ENCODE measurements at places on chromosomes 2 and 18.
A peak's percentile ranks its signal among the peaks of the same experiment; 100 is the strongest.

- DNase-seq, result no peak
These were observed 10.3 kb downstream of the NCK2 start for GRCh38 chr2:105754994-105755393.

DNA sequence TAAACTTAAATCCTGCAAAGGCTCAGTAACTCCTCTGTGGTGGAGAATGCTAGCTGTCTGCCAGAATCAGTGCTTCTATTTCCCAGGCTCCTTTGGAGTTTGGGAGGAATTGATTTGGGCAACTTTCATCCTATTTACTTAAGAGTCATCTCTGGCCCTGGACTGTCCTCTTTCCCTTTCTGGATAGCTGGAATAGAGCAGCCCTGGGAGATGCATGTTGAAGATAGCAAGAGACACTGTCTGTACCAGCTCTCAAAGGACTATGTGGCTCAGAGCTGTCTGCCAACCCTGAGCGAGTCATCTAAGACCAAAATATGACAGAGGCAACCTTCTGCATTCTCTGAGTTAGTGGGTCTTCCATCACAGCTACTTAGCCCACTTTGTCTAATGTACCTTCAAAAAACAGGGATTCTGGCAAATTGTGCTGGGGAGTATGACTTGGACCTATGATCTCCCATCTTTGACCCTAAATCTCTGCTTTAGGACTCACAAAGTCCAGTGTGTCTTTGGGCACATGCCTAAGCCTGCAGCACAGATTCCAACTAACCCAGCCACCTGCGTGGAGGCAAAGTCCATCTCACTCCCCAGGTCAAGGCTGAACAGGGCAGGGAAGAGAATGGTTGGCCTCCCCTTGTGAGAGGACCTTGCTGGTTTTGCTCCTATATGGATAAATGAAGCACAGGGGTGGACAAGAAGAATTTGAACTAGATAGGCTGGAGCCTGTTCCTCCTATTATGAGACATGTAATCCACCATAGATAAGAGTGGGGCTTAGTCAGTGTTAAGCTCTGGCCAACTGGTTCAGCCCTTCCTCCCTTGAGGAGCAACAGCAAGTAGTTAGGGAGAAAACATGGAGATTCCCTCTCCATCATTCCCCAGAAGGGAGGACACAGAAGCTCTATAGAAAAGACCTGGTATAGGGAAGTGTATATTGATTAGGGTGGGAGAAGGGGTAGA, 99.1 kb upstream of the PELI1 start:
- DNase-seq, result no peak

GRCh38 chr2:65432227-65433190, at the start of gene SPRED2:
Gene SPRED2, minus strand, starts transcription at chr2:65432599. Its CDS starts 612 bp downstream, at chr2:65431987.
- peak; percentile 96 for DNase-seq

GRCh38 chr2:237798236-237799059, at the start of gene RBM44:
Gene RBM44, plus strand, starts transcription at chr2:237798779. Its CDS starts 14,831 bp downstream, at chr2:237813610.
- DNase-seq, result no peak

- DNase-seq, result no peak
These were observed 193.8 kb upstream of the STK17B start for GRCh38 chr2:196365145-196365544.

DNA sequence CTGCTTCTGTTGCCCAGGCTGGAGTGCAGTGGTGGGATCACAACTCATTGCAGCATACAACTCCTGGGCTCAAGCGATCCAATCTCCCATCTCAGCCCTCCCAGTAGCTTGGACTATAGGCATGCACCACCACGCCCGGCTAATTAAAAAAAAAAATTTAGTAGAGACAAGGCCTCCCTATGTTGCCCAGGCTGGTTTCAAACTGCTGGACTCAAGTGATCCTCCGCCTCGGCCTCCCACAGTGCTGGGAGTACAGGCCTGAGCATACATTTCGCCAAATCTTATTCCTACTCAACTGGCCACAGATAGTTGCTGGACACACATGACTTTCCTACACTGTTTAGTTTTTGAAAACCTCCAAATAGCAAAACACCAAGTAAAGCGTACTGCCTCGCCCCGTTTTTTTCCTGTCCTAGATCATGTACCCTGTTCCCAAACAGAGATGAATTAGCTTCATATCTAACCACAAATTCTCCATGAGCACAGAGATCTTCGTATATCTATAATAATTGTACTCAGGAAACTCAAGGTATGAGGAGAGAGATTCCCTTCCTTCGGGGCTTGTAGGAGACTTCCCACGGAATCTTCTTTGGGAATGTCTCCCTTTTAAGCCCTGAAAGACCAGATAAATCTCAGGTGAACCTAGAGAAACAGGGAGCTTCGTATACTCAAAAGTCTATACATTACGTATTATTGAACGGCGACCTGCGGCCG, 598 bp upstream of the C2orf69 start:
- DNase-seq, result no peak

- no peak for DNase-seq
These were observed 20.5 kb downstream of the RMP24 start for GRCh38 chr18:35993013-35993412.

DNA sequence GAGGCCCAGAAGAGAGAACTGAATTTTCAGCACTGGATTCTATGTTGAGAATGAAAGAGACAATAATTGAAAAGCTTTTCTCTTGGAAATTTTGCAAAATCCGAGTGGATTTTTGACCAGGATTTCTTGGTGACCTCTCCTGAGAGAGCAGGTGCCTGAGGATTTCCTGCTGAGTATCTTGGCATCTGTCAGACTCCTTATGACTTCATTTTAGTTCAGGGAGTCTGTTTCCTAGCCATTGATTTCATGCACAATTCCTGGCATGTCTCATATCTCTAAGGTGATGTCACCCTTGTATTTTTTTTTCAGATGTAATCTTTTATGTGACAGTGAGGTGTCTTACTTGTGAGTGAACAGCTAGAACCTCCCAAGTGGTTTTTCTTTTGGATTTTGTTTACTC, 195.9 kb downstream of the NEDD4L start:
- DNase-seq, result no peak

DNA sequence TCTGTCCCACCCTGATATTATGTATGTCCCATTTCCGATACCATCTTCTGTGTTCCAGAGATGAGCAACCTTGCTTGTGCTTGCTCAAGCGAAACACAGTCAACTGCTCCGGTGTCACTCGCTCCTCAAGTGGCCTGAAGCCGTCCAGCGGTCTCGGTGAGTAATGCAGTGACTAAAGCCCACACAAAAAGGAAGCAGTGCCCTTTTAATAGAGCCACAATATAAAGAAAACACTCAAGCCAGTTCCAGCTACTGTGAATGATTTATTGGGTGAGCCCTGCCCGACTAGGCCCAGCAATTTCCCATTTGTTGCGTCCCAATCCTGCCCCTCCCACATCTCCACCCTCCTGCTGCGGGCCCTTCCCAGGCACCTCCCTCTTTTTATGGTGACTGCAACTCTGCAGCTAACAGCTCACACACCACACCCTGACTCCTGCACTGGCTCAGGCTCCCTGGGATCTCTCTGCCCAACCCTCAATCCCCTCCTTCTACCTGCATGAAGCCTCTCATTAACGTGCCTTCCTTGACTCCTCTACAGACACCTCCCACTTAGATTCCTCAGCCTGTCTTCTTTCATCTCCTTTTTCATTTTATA, 44.2 kb upstream of the DSC1 start:
- no peak for DNase-seq

- DNase-seq, result no peak
These were observed 81.4 kb downstream of the ADCYAP1 start for GRCh38 chr18:986051-986450.

GRCh38 chr2:54579682-54580620, 123.8 kb downstream of the SPTBN1 start:
- no peak for DNase-seq

- DNase-seq, result no peak
These were observed 48.6 kb downstream of the ETAA1 start for GRCh38 chr2:67445652-67446268.

GRCh38 chr2:195451160-195451559, 205.9 kb upstream of the SLC39A10 start:
- no peak for DNase-seq

GRCh38 chr2:58710795-58711279, 469.7 kb upstream of the FANCL start:
- DNase-seq, result no peak

GRCh38 chr2:140835079-140835478, 1295.7 kb downstream of the LRP1B start:
- no peak for DNase-seq

DNA sequence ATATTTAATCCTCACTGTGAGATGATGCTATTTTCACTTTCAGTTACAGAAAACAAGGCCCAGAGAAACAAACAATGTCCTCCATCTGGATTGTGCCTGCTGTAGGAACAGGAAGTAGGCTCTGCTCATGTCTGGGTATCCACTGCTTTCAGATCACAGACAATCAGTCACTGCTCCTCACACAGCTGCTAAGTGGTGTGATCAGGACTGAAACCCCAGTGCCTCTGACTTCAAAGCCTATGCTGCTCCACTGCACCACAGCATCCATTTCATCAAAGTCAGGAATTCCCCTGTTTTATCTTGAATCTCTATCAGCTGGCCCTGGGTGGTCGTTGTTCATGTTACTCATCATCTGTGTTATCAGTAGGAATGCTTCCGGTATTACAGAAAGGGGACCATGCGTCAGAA, 303.8 kb upstream of the TRIB2 start:
- DNase-seq, result no peak

DNA sequence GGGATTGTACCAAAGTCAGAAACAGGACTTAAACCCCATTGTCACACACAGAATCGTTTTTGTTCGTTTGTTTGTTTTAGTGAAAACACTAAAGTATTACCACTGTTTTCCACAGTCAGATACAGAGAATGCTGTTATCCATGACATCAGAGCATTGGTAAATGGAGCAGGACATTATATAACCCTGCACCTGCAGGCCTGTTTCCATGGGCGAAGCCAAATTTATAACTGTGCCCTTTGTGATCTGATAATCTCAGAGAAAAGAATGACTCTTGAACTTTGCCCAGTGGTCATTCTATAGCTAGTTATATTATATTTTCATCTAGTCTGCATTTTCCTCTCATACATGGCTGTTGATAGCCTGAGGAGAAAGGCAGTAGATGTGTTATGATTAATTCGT, 217.6 kb downstream of the TMEM182 start:
- no peak for DNase-seq

GRCh38 chr18:77004555-77005380, 127.8 kb downstream of the MBP start:
- DNase-seq, result no peak

DNA sequence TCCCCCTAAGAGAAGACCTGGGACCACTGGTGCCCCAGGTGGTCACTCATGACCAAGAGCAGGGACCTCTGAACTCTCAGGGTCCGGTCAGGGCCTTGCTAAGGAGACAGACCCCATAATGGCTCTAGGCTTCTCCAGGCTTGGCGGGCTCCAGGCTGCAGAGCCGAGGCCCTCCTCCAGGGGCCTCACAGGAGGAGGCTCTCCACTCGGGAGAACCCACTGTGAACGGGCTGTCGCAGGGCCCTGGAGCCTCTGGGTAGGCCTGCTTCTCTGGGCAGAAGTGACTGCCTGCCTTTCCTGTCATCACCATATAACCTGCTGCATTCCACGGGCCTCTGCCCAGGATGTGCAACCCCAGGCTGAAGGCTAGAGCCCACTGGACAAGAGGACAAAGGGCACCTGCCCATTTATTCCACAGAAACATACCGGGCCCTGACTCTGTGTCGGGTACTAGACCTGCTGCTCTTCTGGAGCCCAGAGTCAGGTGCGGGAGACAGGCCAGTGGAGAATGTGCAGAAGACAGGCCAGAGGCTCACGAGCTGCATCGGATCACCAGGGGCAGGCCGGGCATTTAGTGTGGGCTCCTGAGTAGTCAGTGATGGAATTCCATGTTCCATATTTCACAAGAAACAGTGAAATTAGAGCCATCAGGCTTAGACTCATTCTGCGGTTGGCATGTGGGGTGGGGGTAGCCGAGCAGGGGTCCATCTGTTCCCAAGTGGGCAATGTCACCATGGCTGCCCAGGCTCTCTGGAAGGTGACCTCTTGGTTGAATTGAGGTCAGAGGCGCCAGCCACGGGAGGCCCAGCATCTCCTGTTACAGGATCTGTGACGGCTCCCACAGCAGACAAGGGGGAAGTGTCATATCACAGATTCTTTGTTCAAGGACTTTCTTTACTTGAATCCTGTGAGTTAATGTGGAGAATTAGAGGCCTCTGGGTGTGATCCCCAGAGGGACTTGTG, 220.8 kb downstream of the SH3RF3 start:
- no peak for DNase-seq

DNA sequence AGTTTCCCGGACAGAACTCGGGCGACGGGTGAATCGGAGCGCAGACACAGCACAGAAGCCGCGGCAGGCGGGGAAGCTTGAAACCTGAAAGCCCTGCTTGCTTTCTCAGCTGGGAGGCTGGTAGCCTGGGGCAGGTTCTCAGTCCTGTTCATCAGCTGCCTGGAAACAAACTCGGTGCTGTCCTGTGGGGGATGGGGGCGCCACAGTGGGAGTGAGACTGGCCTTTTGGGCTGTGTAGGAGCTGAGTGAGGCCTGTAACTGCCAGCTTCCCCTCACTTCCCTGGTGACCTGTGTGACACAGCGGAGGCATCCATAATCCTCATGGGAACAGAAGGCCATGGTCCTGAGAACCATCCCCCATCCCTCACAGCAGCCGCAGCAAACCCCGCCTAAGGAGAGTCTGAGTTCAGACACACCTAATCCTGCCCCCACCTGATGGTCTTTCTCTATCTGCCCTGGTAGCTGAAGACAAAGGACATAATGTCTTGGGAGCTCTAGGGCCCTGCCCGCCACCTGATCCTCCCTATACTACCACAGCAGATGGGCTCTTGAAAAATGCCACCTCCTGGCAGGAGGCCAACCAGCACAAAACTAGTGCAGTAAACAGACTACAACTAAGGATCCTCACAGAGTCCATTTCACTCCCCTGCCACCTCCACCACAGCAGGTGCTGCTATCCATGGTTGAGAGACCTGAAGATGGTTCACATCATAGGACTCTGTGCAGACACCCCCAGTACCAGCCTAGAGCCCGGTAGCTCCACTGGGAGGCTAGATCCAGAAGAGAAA, 52.7 kb upstream of the LDLRAD4 start:
- DNase-seq, result no peak

GRCh38 chr2:240953426-240954410, 44.7 kb upstream of the SNED1 start:
- no peak for DNase-seq

DNA sequence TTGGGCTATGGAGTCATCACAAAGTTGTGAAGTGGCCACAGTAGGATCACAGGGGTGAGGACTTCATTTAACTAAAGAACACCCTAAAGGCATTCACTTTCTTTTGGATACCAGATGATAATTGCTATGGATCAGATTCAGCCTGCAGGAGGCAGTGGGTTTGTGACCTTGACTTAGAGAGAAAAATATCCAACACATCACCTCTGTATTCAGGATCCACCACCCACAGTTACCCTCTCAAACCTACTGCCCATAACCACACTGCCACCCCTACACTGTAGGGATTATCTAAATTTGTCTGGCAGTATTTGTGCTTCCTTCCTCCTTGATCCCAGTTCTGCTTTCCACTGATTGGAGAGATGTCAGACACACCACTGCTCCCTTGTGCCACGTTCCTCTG, 269.4 kb downstream of the MYCN start:
- DNase-seq, result no peak

GRCh38 chr18:75261430-75262223, 51.0 kb downstream of the TSHZ1 start:
- no peak for DNase-seq

All from NCI-H2227 treated with DMSO at 0.1 percent for 48 hours (cell line).